Activated T-cell treated with anti-CD3 and anti-CD28 coated beads, Interleukin-2, amount 50 U/mL, for 72 hours (primary cell): ENCODE measurements at places on chromosomes 4 and X. TPM values are rescaled to one million over a fixed set of nuclear protein-coding genes. Genes with fewer than 3 reads are reported as not detected.
A peak's percentile ranks its signal among the peaks of the same experiment; 100 is the strongest.

GRCh38 chr4:169283114-169283509 is 12.4 kb upstream of the SH3RF1 start:
- H3K27me3 ChIP-seq, result peaks cover 8% of the 10 kb centered on the region
- H3K36me3 ChIP-seq, result no peaks in the 10 kb centered on the region
- no peaks in the 10 kb centered on the region for H3K4me1 ChIP-seq

DNA sequence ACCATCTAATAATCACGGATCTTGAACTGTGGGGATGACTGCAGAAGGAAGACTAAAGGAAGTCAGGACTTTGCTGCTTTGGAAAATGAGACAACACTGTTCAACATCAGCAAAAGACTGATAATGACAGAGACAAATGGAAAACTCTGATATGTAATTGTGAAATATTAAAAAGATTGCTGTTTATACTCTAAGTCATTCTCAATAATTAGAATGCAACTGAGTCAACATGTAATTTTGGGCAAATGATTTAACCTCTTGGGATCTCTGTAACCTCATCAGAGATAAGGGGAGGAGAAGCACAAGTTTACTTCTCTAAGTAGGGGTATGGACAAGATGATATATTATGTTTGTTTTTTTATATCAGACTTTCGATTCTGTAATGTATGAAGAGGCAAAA is 121.9 kb downstream of the GASK1B start:
- H3K27ac ChIP-seq, result no peak overlapping the region
- DNase-seq, result no peak
- H3K36me3 ChIP-seq, result no peaks in the 10 kb centered on the region
- H3K4me1 ChIP-seq, result no peaks in the 10 kb centered on the region
- no peak overlapping the region for H3K4me3 ChIP-seq

GRCh38 chr4:141503260-141503659 is 133.1 kb upstream of the IL15 start:
- no peaks in the 10 kb centered on the region for H3K27me3 ChIP-seq
- H3K27ac ChIP-seq, result no peak overlapping the region
- no peaks in the 10 kb centered on the region for H3K36me3 ChIP-seq
- no peak overlapping the region for H3K4me3 ChIP-seq
- no peak for DNase-seq

DNA sequence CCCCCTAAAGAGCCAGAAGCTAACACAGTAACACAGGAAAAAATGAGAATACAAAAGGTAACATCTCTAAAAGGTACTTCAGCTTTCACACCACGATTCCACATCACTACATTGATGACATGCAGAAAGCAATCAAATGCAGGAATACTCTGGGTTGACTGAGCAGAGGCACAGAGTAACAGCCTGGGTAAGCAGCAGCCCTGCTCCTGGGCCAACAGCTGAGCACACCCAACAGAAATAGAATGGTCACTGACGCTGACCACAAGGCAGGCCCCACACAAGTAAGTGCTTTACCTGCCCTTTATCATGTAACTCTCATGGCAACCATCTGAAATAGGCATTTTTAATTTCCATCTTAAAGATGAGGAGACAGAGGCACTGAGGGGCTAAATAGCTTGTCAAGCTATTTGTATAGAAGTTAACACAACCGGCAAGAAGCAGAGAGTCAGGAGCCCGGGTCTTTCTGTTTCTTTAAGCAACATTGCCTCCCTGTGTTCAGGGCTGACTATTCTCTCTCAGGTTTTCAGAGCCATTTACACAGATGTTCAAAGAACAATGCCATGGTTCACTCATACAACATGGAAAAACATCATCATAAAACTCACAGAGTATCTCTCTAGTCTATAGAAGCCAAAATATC is 168.9 kb downstream of the ZNF674 start:
- H3K36me3 ChIP-seq, result no peaks in the 10 kb centered on the region
- no peak overlapping the region for H3K4me3 ChIP-seq
- H3K27ac ChIP-seq, result no peak overlapping the region
- peaks cover 30% of the 10 kb centered on the region for H3K27me3 ChIP-seq
- peaks cover 13% of the 10 kb centered on the region for H3K4me1 ChIP-seq
- peak; percentile 19 for DNase-seq

DNA sequence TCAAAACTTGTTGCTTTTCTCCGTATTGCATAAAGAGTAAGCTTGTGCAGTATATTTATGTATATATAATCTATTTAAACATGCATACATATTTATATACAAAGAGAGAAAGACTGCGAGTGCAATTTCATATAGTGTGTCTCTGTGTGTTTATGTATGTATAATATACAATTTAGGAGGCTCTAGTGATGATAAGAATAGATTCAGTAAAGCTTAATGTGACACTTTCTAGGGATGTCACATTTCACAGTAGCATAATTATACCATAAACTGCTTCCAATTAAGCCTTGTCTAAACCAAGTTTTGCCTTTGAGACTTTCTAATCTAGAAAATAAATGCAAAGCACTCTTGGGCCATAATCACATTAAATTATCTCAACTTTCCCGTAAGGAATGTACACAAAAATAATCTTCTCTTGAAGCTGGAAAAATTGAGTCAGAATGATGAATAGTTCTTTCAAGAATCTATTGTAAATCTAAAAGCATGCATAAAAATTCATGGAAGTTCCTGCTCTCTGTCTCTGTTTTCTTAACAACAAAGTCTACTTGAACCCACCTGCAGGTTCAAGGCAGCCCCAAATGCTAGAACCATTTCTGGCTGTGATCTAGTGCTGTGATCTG is 114.1 kb upstream of the NPY2R start:
- H3K27me3 ChIP-seq, result no peaks in the 10 kb centered on the region
- H3K36me3 ChIP-seq, result no peaks in the 10 kb centered on the region
- DNase-seq, result no peak
- H3K27ac ChIP-seq, result no peak overlapping the region

Gene TCEAL7
- not detected for total RNA-seq

Gene STPG2
- not detected for total RNA-seq

Gene SMIM10L2A
- total RNA-seq, result 0.44 TPM

Gene HTRA3
- not detected for total RNA-seq
